ENCODE measurements at places on chromosomes 2 and 18.

GRCh38 chr2:241123816-241124536 is 21.9 kb upstream of the MTERF4 start:
- DNase-seq = no peak

DNA sequence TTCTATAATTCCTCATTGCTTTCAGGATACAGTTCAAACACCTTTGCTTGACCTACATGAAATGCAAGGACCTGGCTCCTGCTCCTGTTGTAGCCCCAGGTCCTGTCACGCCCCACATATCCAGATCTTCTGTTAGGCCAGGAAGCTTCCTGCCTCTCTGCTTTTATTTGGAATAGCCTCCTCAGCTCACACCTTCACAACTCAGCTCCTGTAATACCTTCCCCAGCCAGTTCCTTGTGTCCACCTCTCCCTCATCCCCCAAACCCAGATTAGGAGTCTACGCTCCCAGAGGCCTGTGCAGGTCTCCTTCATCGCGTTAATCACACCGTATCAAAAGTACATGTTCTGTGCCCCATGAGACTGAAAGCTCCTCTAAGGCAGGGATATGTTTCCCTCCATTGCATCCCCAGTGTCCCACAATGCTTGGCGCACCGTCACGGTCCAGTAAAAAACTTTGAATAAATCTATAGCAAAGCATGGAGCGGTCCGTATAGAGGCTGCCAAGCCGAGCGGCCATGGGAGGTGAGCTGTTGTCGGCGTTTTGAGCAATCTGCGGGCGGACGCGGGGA is 371 bp downstream of the MDH1B start:
- no peak for DNase-seq

GRCh38 chr2:105090091-105090490 is 52.2 kb downstream of the MRPS9 start:
- DNase-seq = no peak

- peak; percentile 57 for DNase-seq
Measured at GRCh38 chr2:14120376-14120775, 512.1 kb upstream of the LRATD1 start.

DNA sequence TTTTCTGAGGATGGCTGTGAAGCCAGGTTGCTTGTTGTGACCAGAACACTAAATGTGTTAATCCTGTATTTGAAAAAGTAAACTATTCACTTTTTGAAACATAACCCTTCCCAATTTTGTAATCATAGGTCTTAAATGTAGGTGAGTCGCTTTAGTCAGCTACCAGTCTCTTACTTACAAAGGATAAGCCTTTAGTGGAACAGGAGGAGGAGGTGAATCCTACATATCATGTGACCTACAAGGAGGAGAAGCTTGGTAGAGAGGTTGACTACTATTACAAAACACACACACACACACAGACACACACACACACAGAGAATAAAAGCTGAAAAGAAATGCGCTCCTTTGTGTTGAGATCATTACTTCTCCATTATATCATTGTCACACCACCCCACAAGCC is 59.9 kb upstream of the SPAG16 start:
- DNase-seq = no peak

DNA sequence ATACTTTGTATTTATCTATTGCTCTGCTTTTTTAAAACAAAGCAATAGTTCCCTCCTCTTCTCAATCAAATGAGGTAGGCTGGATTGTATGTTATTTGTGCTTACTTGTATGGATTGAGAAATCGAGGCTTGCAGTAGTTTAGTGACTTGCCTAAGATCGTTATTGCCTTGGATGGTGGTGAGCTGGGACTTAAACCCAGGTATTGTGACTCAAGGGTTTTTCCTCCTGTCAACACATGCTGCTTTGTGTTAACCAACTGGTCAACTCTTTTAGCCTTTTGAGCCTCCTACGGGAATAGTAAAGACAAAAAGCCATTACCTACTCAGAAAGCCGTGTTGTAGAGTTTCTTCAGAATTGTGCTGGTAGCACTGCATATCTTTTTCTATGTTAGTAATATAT is 95.2 kb upstream of the THUMPD2 start:
- no peak for DNase-seq

DNA sequence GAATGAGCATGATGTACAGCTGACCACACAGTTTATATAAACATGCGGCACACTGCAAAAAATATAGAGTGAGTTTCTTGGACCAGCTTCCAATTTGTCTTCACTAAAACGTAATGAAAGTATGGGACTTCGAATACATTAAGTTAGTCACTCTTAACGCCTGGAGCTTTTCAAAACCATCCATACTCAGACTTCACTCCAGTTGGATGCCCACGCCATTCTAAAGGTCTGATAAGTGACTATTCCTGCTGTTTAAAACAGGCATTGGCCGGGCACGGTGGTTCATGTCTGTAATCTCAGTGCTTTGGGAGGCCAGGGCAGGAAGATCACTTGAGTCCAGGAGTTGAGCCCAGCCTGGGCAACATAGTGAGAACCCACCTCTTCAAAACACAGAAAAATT is 84.6 kb downstream of the MYL12B start:
- no peak for DNase-seq

DNA sequence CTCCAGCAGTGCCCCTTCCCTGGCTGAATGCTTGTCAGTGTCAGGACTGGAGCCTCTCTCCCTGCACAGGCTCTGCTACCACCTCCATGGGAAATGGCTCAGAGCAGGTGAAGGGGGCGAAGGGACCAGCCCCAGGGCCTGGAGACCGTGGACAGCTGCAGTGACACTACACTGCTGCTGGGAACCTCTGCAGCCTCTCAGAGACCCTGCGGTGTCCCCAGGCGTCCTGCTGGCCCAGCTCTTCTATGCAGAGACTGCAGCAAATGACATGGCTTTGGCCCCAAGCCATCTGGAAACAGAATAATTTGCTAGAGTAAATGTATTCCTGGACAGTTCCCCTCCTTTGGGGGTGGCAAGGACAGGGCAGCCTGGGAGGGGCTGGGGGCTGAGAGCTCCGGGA is 53.2 kb downstream of the CIB4 start:
- no peak for DNase-seq

DNA sequence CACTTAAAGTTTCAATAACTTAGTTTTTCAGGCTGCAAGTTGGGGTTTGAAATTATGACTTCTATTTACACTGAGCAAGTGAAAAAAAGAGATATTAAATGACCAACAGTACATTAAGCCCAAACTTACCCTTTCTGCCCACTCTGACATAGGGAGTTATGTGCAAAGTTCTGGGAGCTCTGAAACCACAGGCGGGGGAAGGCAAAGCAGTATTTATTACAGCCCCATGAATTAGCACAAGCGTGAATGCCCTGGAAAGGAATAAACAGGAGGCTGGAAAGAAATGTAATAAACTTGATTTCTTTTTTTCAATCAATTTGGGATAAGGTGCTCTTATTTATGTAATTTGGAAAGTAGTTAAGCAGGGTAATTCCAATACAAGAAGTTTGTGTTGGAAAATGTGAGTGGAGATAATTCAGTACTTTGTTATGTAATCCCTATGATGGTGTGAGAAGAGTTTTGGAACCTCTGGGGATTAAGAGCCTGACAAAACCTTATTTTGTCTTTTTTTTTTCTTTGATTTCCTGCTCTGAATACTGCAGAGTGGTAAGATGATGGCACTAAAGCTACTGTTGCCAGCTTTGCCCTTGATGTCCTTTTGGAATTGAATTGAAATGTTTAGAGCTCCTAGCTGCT is 351.5 kb downstream of the ARHGAP15 start:
- DNase-seq = no peak

DNA sequence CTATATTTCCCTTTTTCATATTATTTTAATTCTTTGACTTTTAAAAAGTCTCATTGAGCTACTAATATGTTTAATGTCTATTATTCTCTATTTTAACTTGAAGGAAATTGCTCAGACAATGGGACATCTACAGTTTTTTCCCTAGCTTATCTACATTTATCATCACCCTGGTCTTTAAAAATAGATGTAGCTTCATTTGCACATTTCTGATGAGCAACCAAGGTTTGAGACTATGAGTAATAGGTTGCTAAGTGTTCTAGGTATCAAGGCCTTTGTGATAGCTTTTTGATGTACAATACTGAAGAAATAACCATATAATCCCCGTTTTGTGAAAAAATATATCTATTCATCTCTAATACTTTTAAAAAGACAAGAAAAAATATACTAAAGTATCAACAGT is 47.0 kb downstream of the STAT4 start:
- no peak for DNase-seq

- no peak for DNase-seq
Measured at GRCh38 chr2:30530346-30530745, 83.3 kb downstream of the LCLAT1 start.

DNA sequence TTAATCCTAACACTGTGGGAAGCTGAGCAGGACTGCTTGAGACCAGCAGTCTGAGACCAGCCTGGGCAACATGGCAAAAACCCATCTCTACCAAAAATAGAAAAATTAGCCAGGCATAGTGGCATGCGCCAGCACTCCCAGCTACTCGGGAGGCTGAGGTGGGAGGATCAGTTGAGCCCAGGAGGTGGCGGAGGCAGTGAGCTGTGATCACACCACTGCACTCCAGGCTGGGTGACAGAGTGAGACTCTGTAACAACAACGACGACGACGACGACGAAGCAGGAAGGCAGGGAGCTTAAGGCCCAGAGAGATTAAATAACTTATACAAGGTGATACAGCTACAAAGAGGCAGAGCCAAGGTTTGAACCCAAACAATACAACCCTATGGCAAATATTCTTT is 37.3 kb downstream of the CFAP36 start:
- no peak for DNase-seq

DNA sequence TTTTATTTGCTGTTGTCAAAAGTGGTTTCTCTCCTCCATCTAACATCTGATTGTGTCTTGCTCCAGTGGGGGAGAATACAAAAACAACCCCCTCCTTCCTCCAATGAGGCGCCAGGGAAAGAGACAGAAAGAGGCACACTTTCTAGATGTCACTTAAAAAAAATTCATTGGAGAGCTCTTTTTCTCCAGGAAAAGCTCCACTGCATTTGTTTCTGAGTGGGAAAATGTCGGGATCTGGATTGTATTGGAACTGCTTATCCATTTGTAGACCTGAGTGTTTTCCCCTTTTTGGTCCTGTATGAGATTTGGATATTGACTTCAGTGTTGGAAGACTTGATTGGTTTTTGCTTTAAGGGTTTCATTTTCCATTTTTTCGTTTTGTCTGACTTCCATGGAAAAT is 995 bp downstream of the MBD5 start:
- DNase-seq = no peak

DNA sequence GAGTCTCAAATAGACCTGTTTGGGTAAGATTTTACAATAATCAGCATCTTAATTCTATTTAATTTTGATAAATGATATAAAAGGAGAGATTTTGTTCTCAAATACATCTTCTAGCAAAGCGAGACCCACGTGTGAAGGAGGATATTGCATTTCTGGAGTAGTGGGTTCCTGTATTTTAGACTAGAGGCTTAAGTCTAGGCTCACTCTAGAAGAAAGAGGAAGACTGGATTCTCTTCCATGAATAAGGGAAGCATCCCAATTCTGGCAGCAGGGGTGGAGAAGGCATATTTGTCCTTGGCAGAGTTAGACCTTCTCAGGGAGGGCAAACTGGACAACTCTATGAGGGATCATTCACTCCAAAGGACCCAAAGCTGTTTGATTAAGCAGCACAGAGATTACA is 11.3 kb upstream of the FAM228A start:
- no peak for DNase-seq

GRCh38 chr18:43819873-43820272 is 542.6 kb upstream of the SYT4 start:
- DNase-seq = no peak

GRCh38 chr2:9008951-9009664 is 5.6 kb upstream of the MBOAT2 start:
- DNase-seq = no peak

GRCh38 chr18:63223837-63224236 is 95.7 kb downstream of the BCL2 start:
- DNase-seq = no peak

GRCh38 chr2:42092084-42092996 is 44.5 kb downstream of the PKDCC start:
- DNase-seq = no peak

DNA sequence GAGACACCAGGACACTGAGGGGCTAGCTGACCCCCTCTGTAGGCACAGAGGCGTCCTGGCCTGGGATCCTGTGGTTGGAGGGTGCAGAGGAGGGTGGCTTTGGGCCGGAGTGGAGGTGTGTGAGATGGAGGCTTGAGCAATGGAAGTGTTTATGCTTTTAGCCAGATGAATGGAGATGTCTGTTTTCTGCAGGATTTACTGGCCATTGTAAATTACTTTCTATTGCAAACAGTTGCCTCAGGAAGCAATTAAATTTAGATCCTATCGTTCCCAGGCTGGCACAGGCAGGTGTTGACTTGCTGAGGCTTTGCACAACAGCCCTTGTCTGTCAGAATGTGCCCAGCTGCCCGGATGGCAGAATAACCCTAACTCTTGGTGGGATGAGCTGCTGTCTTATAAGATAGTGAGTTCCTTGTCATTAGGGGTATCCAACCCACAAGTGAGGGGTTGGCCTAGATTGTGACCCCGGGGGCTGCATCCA is 1.8 kb upstream of the ARID5A start:
- no peak for DNase-seq

DNA sequence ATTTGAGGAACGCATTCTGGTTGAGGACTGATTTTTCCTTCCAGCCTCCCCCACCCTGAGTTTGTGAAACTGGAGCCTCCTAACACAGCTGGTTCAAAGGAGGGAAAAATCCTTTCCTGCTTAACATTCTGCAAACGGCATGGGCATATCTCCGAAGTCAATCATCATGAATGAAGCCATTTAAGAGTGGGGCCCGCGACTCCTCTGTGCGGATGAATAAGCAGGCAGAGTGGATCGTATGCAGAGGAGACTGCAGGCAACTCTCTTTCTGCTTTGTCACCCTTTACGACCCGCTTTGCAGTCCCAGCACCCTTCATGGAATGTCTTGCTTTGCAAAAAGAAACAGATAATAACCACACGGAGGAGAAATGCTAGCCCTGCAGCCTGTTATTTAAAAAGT is 305.2 kb downstream of the CLIP4 start:
- no peak for DNase-seq
